ENCODE measurements at places on chromosomes 6 and 20. TPM values are rescaled to one million over a fixed set of nuclear protein-coding genes. Genes with fewer than 3 reads are reported as not detected.
A peak's percentile ranks its signal among the peaks of the same experiment; 100 is the strongest.

GRCh38 chr6:97240222-97240621 is 42.8 kb downstream of the MMS22L start:
- DNase-seq: no peak

GRCh38 chr20:63217706-63218105 is 1.8 kb upstream of the YTHDF1 start:
- DNase-seq: no peak

- DNase-seq: no peak
Observed at GRCh38 chr20:32893263-32894025, 34.7 kb downstream of the EFCAB8 start.

The PRIM2 gene
- 17.2 TPM for total RNA-seq

DNA sequence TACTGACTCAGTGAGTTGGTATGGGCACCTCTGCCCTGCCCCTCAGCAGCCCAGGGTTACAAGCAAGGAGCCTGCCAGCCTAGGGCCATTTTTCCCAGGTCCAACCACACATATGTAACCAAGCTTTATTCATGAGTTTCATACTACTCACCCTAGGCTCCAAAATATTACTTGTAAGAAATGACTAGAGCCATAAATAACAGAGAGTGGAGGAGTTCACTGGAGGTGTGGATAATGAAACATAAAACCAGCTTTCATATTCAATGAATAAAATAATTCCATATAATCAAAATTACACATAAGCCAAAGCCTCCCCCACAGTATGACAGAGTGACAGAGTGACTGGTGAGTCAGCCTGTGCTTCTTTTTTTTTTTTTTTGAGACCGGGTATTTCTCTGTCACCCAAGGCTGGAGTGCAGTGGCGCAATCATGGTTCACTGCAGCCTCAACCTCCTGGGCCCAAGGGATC is 229.8 kb upstream of the SASH1 start:
- DNase-seq: no peak

GRCh38 chr20:4850960-4851359 is 129.3 kb downstream of the PRND start:
- no peak for DNase-seq

- DNase-seq: no peak
Observed at GRCh38 chr6:72140795-72141194, 254.4 kb downstream of the RIMS1 start.

DNA sequence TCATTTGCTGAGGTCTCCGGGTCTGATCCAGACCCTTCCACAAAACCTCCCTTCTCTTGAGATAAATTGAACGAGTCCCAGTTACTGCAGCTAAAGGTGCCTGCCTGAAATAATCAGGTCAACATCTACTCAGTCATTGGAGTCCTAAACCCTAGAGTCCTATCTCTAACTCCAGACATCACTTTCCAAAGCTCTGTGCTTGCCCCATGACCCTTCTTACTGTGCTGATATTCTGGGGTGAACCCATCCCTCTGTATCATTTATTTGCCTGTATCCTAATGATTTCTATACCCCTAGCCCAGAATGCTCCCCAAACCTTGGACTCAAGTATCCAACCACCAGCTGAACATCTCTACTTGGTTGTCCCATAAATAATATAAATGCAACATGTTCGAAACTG is 35.7 kb downstream of the CD83 start:
- DNase-seq: no peak

DNA sequence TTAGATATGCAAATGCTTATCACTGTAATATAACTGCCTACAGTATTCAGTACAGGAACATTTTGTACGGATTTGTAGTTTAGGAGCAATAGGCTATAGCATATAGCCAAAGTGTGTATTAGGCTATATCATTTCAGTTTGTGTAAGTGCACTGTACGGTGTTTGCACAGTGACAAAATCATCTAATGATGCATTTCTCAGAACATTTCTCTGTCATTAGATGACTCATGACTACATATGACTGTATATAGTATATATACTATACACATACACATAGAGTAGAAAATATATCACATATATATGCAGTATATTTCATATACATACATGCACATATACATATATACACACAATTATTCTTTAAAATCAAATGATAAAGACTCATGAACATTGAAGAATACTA is 158.4 kb downstream of the PTCHD4 start:
- no peak for DNase-seq

The GTSF1L gene
- total RNA-seq: not detected

The PRDM13 gene
- total RNA-seq: not detected

The FOXC1 gene
- 15.3 TPM for total RNA-seq

The SLC26A8 gene
- 0.20 TPM for total RNA-seq

- no peak for DNase-seq
Observed at GRCh38 chr6:89260832-89261231, 43.7 kb upstream of the GABRR1 start.

GRCh38 chr20:11117808-11118528 is 444.2 kb upstream of the JAG1 start:
- no peak for DNase-seq

DNA sequence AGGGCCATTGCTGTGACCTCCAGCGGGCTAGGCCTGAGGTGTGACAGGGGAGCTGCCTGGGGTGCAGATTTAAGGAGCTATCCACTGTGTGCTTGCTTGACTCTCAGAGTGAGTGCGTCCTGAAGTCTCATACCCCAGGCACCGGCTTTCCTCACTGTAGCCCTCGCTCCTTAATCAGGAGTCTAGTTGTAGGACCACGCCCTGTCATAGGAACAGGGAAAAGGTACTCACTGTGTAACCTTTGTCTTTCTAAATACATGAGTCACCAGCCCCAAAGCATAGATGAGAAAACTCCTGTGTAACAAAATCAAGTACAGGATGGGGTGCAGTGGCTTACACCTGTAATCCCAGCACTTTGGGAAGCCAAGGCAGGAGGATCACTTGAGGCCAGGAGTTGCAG is 141.7 kb downstream of the TMEM242 start:
- DNase-seq: no peak

DNA sequence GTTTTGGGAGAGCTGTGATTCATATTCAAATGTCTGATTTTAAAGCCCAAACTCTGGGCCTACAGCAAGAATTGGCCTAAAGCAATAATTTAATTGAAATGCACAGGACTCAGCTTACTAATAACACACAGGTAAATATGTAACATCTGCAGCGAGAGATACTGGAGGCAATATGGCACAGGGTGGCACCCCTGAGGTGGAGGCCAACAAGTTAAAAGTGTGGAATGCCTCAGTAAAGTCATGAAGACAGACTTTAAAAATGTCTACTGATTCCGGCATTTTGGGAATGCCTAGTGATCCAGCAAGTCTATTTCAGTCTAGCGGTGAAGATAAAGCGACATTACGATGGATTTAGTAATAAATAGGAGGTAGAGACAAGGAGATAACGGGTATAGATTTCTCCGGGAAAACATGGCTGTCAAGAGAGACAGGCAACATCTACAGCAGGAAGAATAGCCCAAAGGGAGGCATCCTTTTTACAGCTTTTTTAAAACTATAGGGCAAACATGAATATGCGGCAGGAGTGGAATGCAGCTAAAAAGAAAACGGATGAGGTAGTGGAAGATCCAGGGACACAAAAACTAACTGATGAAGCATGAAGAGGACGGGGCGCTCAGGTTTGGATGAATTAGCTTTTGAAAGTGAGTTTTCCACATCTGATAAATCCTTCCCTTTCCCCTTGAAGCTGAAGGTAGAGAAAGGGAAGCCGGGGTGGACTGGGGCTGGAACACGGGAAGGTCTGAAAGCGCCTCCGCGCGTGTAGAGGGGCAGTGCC is 1.2 kb downstream of the NANP start:
- DNase-seq: no peak

GRCh38 chr6:89637960-89638319 is 607 bp downstream of the LYRM2 start:
- no peak for DNase-seq

- DNase-seq: peak; percentile 58
Observed at GRCh38 chr6:33112148-33112547, 36.4 kb downstream of the HLA-DPB1 start.

The PI16 gene
- total RNA-seq: 10.1 TPM

The TMEM217 gene
- 1.3 TPM for total RNA-seq

GRCh38 chr20:47862574-47863240 is 77.4 kb upstream of the SULF2 start:
- DNase-seq: peak; percentile 37

DNA sequence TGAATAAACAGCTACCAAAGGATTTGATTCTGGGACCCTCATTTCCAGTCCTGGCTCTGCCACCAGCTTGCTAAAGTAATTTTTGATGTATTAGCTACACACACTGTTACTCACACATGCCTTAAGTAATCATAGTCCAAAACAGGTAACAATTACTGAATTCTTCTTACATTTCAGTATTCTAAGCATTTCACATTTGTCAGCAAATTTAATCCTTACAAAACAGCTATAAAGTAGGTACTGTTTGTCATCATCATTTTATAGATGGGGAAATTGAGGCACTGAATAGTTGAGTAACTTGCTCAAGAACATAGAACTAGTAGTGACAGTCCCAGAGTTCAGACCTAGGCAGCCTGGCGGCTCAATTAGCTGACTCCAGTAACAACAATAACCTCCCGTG is 272.6 kb downstream of the QKI start:
- DNase-seq: no peak

DNA sequence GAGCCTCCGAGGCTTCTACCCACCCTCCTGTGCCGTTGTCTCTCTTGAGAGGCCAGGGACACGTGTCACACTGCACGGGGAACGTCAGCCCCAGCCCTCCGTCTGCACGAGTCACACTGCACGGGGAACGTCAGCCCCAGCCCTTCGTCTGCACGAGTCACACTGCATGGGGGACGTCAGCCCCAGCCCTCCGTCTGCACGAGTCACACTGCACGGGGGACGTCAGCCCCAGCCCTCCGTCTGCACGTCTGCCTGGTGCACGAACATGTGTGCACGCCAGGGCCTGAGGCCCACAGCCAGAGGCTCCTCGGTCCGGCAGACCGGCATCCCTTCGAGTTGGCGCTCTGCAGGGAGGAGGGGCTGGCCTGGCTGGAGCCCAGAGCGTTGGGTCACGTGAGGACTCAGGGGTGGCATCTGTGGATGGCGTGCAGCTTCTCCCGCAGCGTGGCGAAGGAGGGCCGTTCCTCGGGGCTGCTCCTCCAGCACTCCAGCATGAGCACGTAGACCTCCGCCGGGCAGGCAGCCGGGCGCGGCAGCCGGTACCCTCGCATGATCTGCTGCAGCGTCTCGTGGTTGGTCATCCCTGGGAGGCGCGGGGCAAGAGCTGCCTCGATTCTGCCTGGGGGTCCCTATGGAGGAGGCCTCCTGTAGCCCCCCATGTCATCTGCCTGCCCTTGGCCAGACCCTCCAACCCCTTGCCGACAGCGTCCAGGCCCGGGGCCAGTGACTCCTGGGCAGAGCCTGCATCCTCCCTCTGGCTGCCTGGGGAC is 3.4 kb upstream of the PTK6 start:
- DNase-seq: no peak

GRCh38 chr6:108167449-108168089 is 1.7 kb downstream of the NR2E1 start:
- no peak for DNase-seq

The COL20A1 gene
- total RNA-seq: 2.0 TPM

DNA sequence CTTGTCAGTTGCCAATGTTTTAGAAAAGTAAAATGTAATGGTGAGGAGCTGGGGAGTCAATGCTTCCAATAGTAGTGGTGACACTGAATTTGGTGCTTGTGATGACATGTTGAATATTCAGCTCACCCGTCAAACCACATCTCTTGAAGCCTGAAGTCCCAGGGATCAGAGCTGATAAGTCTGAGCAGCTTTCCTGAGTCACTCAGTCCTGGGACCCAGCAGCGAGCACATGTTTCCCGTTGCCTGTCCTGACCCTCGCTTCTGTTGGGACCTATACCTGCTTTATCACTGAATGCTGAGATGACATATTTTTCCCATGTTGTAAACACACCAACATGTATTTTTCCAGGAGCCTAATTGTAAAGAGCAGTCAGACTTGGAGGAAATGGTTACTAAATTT is 693.6 kb downstream of the QKI start:
- no peak for DNase-seq

DNA sequence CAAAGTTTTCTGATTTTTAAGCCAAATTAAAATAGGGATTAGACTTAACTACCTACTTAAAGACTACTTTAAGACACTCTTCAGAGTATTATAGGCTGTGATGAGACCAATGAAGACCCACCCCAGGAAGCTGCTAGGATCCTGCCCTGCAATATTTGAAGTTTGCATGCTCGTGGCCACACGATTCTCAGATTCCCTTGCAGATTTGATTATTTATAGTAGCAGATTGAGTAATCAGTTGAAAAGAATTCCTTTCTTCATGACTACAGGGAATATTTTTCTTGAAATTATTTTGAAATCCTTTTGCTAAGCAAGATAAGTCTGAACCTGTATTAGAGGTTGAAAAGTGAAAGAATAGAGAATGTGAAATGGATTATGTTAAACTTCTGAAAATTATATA is 122.3 kb downstream of the B3GAT2 start:
- DNase-seq: no peak

GRCh38 chr6:169074526-169074925 is 179.1 kb downstream of the THBS2 start:
- no peak for DNase-seq

GRCh38 chr20:19549896-19550295 is 208.2 kb upstream of the RIN2 start:
- no peak for DNase-seq

- no peak for DNase-seq
Observed at GRCh38 chr6:118042855-118043254, 135.8 kb downstream of the SLC35F1 start.

DNA sequence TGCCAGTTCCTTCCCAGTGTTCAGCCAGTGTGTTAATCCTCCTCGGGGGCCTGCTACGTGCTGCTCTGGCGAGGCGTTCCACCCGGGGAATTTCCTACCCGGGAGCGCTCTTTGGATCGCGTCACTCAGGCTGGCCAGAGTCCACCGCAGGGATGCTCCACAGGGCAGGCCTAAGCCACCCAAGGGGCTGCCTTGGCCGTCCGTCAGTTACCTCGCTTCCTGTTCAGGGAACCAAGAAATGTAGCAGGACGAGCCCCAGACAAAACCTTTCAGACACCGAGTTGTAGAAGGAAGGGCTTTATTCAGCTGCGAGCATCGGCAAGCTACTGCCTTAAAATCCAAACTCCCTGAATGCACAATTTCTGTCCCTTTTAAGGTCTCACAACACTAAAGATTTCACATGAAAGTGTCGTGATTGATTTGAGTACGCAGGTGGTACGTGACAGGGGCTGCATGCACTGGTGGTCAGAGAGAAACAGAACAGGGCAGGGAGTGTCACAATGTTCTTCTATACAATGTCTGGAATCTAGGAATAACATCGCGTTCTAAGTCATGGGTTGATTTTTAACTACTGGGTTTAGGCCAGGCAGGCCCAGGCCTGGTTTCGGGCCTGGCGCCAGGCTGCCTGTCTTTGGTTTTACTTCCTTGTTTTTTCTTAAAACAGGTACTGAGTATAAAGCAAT is 15.7 kb upstream of the POU5F1 start:
- DNase-seq: no peak
